NCI-H1436 (cell line): ENCODE measurements at places on chromosomes 13 and 19.

- peak; percentile 49 for DNase-seq
Observed at GRCh38 chr19:33795370-33796163, 1.1 kb upstream of the KCTD15 start.

DNA sequence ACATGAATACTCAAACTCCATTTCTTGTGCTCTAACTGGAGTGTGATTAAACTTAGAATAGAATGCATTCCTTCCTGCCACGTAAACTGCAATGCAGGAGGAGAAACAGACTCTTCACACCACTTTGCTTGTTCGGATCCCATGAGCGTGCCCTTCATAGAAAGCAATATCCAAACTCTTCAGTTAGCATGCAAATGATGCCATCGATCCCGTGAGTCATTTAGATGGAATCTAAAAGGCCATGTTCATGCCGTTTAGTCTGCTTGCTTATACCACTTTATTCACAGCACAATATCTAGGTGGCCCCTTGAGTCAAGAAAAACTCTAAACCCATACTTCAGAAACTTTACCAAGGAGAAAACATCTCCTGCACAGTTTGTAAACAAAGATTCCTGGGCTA, 225.8 kb downstream of the OXGR1 start:
- no peak for DNase-seq

DNA sequence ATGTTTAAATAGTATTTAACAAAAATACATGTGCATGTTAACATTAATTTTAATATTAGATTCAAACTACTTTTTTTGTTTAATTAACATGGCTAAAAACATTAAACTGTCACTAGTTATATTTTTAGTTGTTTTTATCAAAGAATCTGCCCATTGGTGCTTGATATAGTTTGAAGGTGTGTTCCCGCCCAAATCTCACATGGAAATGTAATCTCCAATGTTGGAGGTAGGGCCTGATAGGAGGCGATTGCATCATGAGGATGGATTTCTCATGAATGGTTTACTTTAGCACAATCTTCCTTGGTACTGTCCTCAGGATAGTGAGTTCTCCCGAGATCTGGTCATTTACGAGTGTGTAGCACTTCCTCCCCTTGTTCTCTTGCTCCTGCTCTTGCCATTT, 2459.4 kb downstream of the PCDH9 start:
- DNase-seq, result no peak

DNA sequence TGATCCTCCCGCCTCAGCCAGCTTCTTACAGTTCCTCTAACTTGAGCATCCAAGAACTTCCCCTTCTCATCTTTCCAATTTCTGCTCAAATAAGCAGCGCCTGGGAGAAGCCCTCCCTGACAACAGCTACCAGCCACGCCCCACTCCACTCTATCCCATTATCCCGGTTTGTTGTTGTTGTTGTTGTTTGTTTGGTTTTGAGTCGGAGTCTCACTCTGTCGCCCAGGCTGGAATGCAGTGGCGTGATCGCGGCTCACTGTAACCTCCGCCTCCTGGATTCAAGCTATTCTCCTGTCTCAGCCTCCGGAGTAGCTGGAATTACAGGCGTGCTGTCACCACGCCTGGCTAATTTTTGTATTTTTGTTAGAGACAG, 822 bp upstream of the PTPRS start:
- no peak for DNase-seq

- DNase-seq, result no peak
Observed at GRCh38 chr13:36363366-36363863, 17.2 kb upstream of the SPART start.

GRCh38 chr13:33112766-33113165, 96.5 kb downstream of the KL start:
- DNase-seq, result no peak

DNA sequence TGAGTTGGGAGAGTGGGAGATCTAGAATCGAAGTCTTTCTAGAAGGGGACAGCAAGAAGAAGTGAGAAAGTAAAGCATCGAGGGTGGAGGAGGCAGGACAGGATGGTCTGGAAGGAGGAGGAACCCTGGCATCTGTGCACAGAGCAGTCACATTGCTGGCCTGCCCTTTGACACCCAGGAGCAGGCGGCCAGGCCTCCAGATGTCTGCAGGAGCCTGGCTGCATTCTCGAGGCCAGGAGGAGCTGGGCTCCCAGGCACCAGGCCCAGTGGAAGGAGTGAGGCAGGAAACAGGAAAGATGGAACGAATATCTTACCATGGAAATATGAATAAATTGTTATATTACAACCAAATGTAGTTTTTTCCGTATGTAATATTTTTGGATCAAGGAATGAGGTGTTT, 27.7 kb upstream of the ARGLU1 start:
- DNase-seq, result no peak

GRCh38 chr13:74986609-74987008, 495.4 kb downstream of the TBC1D4 start:
- no peak for DNase-seq

DNA sequence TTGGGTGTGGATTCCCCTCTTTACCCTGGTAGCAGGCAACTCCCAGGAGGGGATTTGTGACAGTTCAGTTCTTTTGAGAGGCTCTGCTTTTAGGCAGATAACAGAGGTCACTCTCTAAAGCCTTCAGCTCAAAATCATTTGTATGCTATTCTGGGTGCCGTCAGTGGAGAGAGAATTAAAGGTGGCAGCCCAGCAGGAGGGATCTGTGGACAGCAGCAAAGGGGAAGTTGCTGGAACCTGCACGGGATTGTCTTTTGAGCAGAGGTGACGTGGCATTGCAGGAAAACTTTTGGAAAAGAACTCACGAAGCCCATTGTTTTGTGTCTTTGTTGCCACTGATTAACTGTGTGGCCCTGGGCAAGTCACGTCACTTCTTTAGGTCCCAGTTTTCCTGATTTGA, 62.4 kb upstream of the C1QTNF9 start:
- DNase-seq, result no peak

DNA sequence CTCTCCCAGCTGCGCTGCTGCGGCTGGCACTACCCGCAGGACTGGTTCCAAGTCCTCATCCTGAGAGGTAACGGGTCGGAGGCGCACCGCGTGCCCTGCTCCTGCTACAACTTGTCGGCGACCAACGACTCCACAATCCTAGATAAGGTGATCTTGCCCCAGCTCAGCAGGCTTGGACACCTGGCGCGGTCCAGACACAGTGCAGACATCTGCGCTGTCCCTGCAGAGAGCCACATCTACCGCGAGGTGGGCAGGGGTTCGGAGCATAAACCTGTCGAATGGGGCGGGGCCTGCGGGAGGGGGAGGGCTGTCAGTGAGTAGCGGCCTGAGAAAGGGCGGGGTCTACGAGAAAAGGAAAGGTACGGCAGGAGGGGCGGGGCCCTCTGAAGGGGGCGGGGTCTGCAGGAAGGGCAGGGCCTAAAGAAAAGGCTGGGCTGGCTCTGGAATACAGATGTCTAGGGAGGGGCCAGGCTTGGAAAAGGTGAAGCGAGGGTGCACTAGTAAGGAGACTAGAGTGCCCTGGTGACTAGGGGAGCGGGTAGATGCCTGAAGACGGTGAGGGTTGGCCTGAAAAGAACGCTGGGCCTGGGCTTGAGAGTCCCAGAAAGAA, 3.6 kb downstream of the CD37 start:
- no peak for DNase-seq

GRCh38 chr13:74061926-74062595, 72.1 kb downstream of the KLF12 start:
- DNase-seq, result no peak

DNA sequence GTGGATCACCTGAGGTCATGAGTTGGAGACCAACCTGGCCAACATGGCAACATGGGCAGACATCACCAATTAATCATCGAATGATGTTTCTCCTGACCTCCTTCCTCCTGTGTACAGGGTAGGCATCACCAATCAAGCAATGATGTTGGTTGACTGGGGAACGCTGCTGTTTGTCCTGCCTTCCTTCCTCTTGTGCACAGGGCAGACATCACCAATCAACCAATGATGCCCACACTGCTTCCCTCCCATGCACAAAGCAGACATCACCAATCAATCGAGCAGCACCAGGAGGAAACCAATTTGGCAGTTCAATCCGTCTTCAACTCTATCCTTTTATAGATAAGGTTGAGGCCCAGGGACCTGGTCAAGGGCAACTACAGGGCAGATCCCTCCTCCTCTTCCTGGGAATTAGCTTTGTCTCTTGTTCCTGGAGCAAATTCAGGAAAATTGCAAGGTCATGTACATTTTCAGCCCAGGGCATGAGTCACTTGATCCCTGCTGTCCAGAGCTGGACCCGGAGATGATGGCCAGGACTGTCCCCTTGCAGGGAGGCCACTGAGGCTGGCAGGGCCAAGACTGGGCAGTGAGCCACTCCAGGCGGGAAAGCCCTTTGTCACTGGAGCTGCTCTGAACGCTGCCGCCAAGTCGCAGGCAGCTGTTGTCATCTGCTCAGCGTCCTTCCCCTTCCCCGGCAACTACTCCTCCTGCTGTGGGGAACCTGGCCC, 5.3 kb upstream of the CSNK1G2 start:
- DNase-seq, result no peak

GRCh38 chr19:45278087-45278486, 27.0 kb downstream of the MARK4 start:
- DNase-seq, result no peak

GRCh38 chr13:99862244-99862643, 109.3 kb downstream of the ZIC5 start:
- DNase-seq, result no peak

- DNase-seq, result no peak
Observed at GRCh38 chr13:21932578-21932977, 261.7 kb downstream of the FGF9 start.

DNA sequence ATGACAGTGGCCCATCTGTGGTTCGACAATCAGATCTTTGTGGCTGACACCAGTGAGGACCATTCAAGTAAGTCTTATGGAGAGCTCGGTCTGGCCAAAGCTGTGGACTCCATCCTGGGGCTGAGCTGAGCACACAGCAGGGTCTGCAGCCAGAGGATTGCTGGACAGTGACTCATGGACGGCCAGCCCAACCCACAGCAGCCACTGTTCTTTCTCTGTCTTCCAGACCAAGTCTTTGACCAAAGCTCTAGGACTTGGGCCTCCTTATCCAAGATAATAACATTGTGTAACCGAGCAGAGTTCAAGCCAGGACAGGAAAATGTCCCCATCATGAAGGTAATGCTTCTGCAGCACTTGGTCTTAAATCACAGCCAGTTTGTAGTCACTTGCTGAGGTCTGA, 12.4 kb downstream of the ATP12A start:
- DNase-seq, result no peak

GRCh38 chr13:98246538-98247172, 69.6 kb upstream of the RNF113B start:
- DNase-seq, result peak; percentile 41

DNA sequence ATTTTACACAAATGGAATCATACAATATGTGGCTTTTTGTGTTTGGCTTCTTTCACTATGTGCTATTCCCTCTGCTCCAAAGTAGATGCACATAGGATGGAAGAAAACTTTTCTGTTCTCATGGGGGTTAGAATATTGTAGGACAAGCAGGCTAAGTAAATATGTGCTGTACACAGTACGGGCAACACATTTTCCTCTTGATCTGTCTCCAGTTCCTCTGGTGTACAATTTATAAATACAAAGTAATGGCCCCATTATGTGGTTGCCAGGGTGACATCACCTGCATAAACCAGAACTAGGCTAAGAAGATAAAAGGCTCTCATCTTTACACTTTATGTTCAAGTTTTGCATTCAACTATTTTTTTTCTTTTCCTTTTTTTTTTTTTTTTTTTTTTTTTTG, 41.0 kb upstream of the SOX21 start:
- DNase-seq, result peak; percentile 33

GRCh38 chr13:40026174-40026585, 370.7 kb downstream of the COG6 start:
- no peak for DNase-seq

GRCh38 chr13:80524447-80525215, 183.7 kb upstream of the SPRY2 start:
- no peak for DNase-seq

DNA sequence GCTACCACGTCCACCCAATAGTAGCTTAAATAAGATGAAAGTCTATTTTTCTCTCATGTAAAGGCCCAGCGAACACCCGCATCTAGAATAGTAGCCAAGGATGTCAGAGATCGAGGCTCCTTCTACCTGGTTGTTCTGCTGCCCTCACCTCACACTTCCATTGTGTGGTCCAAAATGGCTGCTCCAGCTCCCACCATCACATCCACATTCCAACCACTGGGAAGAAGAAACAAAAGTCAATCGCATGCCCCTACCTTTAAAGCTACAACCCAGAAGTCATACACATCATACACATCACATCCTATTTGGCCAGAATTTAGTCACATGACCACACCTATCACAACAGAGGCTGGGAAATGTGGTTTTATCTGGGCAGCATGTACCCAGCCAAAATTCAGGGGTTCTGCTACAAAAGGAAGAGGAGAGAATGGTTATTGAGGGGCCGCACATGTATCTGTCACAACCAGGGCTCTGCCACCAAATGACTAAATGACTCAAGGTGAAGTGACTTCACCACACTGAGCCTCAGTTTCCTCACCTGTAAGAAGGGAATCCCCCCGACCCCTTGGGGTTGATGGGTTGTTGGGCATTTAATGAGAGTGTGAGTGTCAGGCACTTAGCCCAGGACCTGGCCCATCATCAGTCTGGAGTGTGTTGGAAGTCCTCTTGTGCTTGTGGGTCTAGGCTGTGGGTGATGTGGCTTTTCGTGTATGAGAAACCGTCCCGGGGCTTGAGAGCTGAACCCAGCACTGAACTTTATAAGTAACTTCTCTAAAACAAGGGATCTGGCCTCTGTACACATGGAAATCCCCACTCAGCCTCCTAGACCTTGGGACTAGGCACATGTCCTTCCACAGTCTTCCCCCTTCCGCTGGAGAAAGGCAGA, 10.2 kb upstream of the CBLC start:
- DNase-seq, result no peak

GRCh38 chr13:27339299-27339698, 68.7 kb downstream of the RASL11A start:
- no peak for DNase-seq

- DNase-seq, result no peak
Observed at GRCh38 chr19:44142059-44142433, 692 bp downstream of the ZNF234 start.

DNA sequence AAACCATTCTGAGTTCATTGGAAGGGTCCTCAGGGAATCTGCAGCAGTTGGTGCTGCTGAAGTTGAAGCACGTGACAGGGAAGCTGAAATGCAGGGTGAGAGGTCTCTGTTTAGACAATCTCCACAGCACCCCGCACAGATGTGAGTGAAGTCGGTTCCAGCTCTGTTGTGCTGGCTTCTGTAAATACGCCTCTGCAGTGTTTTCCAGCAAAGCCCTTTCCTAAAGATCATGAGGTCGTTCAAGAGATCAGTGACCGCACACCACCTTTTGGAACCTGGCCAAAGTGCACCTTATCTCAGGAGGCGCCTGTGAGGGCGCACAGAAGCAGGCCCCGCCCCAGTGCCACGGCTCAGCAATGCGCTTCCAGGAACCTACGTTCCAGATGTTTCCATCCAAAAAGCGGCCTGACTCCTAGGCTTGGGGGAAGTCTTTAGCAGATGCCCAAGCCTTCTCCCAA, 10.8 kb downstream of the CUL4A start:
- no peak for DNase-seq

- DNase-seq, result no peak
Observed at GRCh38 chr13:33471204-33471603, 185.6 kb upstream of the STARD13 start.

- DNase-seq, result no peak
Observed at GRCh38 chr13:97381189-97381588, 52.8 kb upstream of the RAP2A start.

- no peak for DNase-seq
Observed at GRCh38 chr13:109955598-109955997, 169.2 kb upstream of the IRS2 start.
